Inflammatory macrophage treated with lipopolysaccharide for 1 hour (primary cell): ENCODE measurements at places on chromosomes 6 and 20.
A peak's percentile ranks its signal among the peaks of the same experiment; 100 is the strongest.

GRCh38 chr20:23188377-23189169 lies 102.4 kb upstream of the CD93 start:
- DNase-seq = no peak

DNA sequence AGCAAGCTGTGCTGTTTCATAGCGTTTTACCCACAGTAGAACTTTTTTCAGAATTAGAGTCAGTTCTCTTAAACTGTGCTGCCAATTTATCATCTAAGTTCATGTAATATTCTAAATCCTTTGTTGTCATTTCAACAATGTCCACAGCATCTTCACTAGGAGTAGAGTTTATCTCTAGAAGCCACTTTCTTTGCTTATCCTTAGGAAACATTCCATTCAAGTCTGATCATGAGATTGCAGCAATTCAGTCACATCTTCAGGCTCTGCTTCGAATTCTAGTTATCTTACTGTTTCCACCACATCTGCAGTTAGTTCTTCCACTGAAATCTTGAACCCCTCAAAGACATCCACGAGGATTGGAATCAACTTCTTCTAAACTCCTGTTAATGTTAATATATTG lies 12.5 kb downstream of the CTNNBL1 start:
- no peak for DNase-seq

GRCh38 chr6:72084992-72085569 lies 198.7 kb downstream of the RIMS1 start:
- DNase-seq = no peak

DNA sequence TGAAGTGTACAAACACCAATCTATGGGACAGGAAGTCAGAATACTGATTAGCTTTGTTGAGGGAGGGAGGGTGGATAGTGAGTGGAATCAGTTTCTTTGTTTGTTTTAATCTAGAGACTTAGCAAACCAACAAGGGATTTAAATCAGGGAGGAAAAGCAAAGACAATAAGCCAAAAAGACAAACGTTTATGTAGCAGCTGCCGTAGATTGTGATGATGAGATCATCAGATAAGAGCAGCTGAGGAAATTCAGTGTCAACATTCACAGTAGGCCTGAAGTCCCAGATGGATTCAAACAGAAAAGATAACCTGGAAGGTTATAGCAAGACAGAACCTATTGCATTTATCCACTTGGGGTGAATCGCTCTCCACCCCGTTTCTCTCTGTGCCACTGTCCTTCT lies 104.9 kb upstream of the SYNDIG1 start:
- no peak for DNase-seq

GRCh38 chr20:49700411-49701185 lies 13.1 kb downstream of the B4GALT5 start:
- DNase-seq = peak; percentile 89
